K562 (cell line): ENCODE measurements at places on chromosomes 7 and 10.

GRCh38 chr7:101575721-101576120 lies 53.4 kb downstream of the MYL10 start:
- DNase-seq, result no peak

DNA sequence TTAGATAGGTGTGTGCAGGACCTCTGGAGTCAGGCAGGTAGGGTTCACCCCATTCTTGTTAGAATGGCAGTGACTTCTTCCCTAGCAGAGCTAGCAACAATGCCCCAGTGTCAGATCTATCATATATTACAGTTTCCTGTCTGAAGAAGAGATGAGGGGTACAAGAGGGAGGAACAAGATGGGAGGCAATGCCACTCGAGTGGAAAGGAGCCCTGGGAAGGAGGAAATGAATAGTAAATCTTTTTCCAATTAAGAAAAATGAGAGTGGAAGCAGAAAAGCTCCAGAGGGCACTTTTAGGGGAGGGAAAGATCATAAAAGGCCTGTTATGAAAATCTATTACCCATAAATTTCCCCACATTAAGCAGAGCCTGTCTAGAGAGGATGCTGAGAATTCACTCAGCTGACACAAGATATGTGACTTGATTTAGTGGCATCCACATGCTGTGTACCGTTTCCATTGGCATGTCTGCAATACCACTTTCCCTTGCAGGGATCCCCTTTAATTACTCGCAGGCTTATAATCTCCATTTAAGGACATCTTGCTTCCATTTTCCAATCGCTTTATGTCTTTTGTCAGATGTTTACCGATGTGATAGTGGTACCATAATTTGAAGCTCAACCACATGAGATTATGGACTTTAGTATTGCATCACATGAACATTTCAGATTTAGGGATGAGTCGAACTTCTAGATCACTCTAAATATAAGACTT lies 70.0 kb upstream of the AGBL3 start:
- DNase-seq, result no peak

GRCh38 chr10:124598773-124599587 lies 137.4 kb downstream of the LHPP start:
- no peak for DNase-seq

DNA sequence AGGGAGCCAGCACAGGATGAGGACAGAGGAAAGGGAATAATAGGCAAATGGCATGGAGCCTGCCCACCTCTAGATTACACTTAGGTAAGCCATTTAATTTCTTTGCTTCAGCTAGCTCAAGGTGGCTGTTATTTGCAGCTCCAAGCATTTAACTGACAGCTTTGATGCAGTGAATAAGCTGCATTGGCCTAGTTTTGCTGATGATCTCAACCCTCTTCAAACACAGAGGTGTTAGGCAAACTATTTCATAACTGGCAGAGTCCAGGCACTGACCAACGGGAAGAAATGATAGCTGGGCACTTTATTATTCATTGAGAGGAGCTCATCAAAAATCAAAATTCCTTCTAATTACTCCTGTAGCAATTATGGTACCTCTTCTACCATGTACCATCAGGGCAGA lies 317.4 kb downstream of the BMPER start:
- no peak for DNase-seq

- peak; percentile 47 for DNase-seq
These were observed 2.0 kb upstream of the RNF32 start for GRCh38 chr7:156638443-156639077.

GRCh38 chr7:29877196-29877595 lies 70.9 kb downstream of the WIPF3 start:
- DNase-seq, result no peak
